MCF 10A (cell line): ENCODE measurements at places on chromosomes 6 and 20.

- peak; percentile 52 for DNase-seq
Measured at GRCh38 chr20:21361266-21361665, 36.1 kb downstream of the NKX2-4 start.

DNA sequence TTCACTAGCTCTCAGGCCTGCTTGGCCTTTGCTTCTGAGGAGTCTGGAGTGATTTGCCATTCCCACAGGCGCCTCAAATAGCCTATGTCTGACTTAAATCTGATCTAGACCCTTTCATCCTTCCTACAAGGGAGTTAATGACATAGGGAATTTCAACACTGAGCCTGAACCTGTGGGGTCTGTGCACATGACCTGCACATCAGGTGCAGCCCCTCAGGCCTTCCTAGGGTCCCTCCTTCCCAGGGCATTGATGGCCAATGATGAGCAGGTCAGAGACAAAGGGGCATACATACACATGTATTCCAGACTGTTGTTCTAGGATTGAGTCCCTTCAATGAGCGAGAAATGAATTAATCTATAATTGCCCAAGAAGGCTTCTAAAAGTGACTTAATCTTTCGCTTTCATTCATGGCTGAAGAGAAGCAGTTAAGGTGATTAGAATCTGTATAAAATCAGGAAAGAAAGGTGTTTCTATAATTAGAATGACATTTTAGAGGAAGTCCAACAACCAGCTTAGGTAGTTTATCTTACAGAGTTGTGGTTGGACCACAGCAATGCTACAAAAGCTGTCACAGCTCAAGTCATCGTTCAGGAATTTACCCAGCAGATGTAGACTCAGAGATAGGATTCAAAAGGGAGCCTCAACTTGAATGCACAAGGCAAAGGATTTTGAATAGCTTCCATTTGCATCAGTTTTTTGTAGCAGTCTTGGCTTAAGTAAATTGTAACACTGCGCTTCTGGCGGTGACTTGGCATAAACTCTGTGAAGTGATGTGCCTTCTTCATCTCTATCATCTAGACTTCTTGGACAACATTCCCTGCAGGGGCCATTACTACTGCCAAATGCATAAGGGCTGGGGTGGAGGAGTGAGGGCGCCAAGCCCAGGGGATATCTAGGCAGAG is 27.0 kb upstream of the TBC1D7 start:
- DNase-seq = peak; percentile 69

- no peak for DNase-seq
Measured at GRCh38 chr6:146876271-146877151, 277.7 kb downstream of the ADGB start.

DNA sequence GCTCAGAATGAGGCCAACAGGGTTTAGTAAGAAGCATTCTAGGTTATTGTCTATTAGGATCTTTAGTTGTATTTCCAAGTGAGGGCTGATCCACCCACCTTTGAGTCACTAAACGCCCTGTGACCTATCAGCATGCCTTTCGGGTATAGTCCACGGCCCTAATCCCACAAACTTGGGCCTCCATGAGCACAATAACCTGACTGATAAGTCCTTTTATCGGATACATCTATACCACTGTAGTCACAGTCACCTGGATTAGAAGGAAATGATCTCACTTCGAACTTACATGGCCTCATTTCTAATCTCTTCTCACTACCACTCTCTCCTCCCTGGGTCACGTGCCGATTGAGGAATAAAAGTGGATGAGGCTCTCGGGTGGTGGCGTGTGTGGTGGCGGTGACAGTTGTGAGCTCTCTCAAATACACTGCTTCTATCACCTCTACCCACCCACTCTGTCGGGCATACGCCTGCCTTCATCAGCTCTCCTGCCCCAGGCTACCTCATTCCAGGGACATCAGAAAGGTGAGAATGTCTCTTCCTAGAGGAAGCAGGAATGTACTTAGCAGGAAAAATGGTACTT is 65.2 kb downstream of the TRAM2 start:
- no peak for DNase-seq

DNA sequence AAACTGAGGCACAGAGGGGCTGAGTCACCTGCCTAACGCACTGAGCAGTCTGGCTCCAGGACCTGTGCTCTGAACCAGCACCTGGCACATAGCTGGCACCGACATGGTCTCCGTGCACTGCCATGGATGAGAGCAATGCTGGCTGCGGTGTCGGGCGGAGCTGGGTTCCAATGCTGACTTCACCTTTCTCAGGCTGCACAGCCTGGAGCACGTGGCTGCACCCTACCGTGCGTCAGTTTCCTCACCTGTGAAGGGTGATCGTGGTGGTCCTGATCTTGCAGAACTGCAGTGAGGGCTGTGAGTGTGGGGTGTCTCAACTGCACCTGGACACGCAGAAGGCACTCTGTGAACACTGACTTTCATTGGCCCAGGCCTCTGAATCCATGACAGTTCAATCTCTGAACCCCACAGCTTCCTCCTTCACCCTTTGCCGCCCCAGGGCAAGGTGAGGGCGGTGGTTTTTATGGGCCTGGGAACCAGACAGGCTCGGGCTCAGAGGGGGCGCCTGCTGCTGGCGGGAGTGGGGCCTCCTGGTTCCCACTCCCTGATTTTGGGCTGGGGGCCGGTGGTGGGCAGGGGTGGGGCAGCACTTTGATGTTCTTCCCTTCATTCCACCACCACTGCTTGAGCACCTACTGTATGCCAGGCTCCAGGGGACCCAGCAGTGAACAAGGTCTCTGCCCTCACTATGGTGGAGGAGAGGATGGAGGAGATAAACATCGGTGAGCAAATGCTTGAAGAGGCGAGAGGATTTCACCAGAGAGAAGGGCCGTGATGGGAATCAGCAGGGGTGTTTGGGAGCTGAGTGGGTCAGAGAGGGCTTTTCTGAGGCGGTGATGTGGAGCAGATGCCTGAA is 102.9 kb downstream of the CEBPB start:
- no peak for DNase-seq

GRCh38 chr6:142726616-142727015 is 218.4 kb downstream of the HIVEP2 start:
- DNase-seq = no peak

DNA sequence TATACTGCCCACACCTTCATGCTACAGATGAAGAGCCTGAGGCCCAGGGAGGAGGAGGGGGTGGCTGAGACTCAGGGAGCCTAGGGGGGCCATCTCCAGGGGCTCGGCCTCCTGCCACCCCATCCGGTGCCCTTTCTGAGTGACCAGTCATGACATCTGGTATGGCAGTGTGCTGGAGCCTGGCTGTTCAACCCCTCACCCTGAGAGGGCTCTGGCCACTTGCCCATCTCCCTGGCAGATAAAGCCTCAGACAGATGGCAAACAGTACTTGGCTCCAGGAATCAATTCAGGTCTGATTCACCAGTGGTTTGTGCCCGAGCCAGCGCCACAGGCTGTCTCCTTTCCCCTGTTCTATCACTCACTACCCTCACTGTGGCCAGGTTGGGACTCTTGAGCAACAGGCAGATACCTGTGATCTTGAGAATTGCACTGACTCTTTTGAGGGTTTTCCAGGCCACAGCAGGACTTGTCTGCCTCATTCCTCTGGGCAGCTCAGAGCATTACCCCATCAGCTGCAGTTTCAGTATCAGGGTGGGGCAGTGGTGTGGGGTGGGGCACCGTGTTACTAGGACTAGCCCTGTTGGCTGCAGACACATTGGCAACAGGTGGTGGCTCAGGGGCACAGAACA is 22.8 kb downstream of the SRSF3 start:
- DNase-seq = peak; percentile 99

DNA sequence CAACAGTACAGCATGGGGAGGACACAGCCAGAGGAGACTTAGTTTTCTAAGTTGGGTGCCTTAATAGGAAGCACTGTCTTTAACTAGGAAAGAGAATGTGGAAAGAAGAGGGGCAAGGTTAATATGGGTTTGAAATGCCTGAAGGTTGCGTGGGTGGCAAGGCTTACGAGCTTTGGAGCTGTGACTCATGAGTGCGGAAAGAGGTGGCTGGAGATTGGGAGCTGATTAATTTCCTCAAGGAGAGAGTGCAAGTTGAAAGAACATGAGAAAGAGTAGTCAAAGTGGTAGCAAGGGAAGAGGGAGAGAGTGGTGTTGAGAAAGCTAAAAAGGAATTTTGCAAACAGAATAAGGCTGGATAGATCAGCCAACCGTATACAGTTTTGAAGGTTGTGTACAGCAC is 315.1 kb upstream of the PRND start:
- DNase-seq = peak; percentile 92

GRCh38 chr6:34247481-34248197 is 1.2 kb downstream of the SMIM29 start:
- DNase-seq = peak; percentile 64

- peak; percentile 80 for DNase-seq
Measured at GRCh38 chr20:63224412-63225081, 8.6 kb upstream of the YTHDF1 start.

DNA sequence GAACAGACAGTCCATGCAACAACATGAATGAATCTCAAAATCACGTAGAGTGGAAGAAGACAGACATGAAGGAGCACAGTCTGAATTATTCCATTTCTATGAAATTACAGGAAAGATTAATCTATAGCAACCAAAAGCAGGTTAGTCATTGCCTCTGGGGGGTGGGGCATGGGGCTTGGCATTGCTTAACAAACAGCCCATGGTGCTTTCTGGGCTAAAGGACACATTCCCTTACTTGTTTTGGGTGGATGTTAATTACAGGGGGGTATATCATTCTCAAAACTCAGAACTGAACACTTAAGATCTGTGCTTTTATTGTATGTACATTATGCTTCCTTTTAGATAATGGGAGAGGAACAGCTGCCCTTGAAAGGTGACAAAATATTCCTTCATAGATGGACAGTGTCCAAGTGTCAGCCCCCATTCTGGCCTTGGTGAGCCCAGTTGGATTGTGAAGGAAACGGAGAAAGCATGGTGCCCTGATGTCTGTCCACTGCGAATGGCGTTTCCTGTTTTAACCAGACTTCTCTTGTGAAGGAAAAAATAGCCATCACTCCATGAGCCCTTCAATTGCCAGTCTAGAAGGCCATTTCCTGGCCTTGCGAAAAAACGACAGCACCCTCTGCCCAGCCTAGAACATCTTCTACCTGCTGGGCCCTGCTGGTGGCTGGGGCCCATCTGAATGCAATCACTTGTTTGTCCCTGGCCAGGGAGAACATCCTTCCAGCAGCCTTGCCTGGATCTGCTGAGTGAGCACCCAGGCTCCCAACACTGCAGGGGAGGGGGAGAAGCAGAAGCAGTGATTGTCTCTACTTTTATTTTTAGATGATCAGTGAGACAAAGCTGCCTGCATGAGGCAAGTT is 179.7 kb downstream of the BCAS1 start:
- peak; percentile 36 for DNase-seq

DNA sequence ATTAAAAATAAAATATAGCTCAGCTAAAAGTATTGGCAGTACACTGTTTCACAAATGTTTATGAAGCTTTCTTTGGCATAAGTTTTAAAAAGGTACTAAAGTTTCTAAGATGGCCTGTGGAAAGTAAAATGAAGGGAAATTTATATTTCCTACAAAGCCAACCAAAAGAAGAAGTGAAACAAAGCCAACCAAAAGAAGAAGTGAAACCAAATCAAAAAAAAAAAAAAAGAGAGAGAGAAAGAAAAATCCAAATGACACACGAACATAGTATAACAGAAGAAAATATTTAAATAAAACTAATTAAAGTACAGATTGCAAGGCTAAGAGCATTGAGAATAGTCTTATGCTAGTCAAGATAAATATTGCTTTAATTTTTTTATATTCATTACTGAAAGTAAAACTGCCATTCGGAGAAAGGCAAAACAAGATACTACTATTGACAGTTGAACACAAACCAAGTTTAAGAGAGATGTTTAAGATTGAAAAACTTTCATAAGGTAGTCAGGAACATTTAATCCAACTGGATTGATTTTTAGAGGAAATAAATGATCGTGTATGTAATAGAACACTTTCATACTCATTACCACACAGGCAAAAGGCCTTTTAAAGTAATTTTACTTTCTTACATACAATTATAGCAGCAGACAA is 12.8 kb upstream of the KHDRBS2 start:
- DNase-seq = no peak

- peak; percentile 21 for DNase-seq
Measured at GRCh38 chr6:1820165-1820564, 210.4 kb downstream of the FOXC1 start.

- DNase-seq = peak; percentile 81
Measured at GRCh38 chr6:152089992-152090391, 282.5 kb downstream of the ESR1 start.

GRCh38 chr6:36695414-36695813 is 2.2 kb upstream of the RAB44 start:
- no peak for DNase-seq

GRCh38 chr6:25768566-25768965 is 14.0 kb downstream of the SLC17A4 start:
- DNase-seq = no peak

DNA sequence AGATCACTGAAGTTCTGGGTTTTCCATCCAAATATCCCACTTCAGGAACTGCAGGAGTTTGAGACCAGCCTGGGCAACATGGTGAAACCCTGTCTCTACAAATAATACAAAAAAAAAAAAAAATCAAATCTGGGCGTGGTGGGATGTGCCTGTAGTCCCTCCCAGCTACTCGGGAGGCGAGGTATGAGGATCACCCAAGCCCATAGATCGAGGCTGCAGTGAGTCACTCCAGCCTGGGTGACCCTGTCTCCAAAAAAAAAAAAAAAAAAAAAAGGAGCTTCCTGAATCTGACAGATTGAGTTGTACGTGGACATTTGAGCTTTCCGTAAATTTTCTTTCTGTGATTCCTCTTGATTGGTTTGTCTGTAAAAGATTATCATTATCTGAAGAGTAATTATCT is 55.6 kb downstream of the TULP4 start:
- peak; percentile 38 for DNase-seq

DNA sequence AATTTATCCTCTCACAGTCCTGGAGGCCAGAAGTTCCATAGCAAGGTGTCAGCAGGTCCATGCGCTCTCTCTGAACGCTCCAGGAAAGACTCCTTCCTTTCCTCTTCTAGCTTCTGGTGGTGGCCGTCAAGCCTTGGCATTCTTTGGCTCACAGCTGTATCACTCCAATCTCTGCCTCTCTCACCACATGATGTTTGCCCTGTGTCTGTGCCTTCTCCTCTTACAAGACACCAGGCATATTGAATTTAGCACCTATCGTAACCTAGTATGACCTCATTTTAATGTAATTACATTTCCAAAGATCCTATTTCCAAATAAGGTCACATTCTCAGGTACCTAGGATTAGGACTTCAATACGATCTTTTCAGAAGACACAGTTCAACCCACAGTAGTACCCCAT is 428.5 kb downstream of the CD83 start:
- no peak for DNase-seq

GRCh38 chr6:154696661-154697060 is 36.6 kb upstream of the SCAF8 start:
- DNase-seq = no peak

DNA sequence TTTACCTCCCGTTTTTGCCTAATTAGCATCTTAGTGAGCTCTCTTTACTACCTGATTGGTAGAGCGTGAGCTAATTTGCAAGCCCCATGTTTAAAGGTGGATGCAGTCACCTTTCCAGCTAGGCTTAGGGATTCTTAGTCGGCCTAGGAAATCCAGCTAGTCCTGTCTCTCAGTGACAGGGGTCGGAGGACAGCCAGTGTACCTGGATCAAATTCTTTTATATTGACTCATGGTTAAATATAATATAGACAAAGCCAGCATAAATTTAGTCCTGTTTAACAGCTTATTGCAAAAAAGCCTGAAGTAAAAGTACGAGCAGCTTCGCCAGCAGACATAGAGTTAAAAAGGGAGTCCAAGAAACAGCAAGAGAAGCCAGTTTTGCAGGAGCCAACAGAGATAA is 12.2 kb upstream of the GSTA3 start:
- no peak for DNase-seq
